Tibial nerve (tissue), 4 donors: ENCODE measurements at places on chromosomes 7 and 10. TPM values are rescaled to one million over a fixed set of nuclear protein-coding genes. Genes with fewer than 3 reads are reported as not detected.
A peak's percentile ranks its signal among the peaks of the same experiment; 100 is the strongest.

GRCh38 chr7:35036361-35037171, 719 bp downstream of the DPY19L1 start:
- peak overlapping the region; percentile 38 for H3K4me3 ChIP-seq
- H3K4me1 ChIP-seq = peaks cover 26% of the 10 kb centered on the region
- peak; percentile 20 for DNase-seq
- H3K36me3 ChIP-seq = no peaks in the 10 kb centered on the region
- no peaks in the 10 kb centered on the region for H3K27me3 ChIP-seq

DNA sequence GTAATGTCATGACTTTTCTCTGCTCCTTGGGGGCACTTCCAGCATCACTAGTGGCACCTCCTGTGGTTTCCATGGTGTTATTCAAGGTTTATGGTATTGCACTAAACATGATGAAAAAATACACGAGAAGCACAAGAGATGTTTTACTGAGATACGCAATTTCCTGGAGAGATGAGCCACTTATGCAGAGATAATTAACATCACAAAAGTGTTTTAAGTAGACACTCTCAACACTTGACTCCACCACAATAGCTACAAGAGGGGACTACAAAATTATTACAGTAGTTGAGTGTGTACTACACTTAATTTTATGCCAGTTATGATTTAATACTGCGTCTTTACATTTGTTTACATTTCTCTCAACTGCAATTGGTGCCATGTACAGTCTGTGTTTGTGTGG, 906.7 kb downstream of the DNAJB9 start:
- H3K4me3 ChIP-seq = no peak overlapping the region
- H3K4me1 ChIP-seq = no peaks in the 10 kb centered on the region
- H3K27ac ChIP-seq = no peak overlapping the region
- no peak for DNase-seq
- no peaks in the 10 kb centered on the region for H3K27me3 ChIP-seq
- no peaks in the 10 kb centered on the region for H3K36me3 ChIP-seq

DNA sequence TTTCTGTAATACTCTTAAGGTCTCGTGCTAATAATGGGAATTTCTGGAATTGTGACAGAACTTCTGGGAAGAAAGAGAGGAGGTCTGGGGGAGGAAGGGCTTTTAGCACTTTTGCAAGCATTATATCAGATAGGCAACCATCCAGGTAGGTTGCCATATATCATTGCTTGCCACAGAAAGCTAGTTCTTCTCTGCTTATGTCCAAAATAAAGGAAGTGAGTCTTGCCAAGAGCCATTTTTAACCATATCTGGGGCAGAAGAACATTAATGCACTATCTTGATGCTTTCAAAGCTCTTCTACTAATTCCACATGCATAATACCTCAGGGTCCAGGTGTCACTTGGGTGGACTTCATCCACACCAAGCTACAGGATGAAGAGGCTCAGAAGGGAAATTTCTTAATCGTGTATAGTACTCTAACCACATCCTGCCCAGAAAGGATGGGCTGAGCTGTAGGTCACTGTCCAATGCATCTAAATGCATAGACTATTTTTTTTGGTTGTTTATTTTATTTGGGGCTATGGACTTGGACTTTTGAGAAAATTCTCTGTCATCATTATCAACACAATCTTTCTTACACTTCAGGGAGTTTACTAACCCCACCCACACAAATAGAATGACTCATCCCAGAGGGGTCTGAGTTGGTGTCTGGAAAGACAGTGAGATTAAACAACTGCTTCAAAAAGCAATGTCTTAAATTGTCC, 68.9 kb upstream of the ADO start:
- H3K36me3 ChIP-seq = no peaks in the 10 kb centered on the region
- no peak overlapping the region for H3K4me3 ChIP-seq
- DNase-seq = no peak
- no peak overlapping the region for H3K27ac ChIP-seq

Gene TMEM270
- not detected for total RNA-seq

DNA sequence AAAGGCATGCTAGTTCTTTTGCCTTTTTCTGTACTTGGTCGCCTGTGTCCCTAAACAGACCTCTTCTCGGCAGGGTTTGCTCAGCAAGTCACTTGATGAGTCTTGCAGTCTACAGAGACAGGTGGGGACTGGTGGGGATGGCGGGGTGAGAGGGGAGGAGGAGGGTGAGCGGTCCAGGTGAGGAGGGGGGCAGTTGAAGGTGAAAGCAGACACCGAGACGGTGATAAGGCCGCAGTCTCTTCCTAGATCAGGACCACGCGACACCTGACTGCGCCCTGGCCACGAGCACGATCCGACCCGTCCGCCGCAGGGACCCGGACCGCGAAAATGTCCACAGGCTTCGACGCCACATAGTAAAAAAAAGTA, 566 bp downstream of the ASNS start:
- peak overlapping the region; percentile 85 for H3K27ac ChIP-seq
- peaks cover 17% of the 10 kb centered on the region for H3K4me1 ChIP-seq
- peak overlapping the region; percentile 59 for H3K4me3 ChIP-seq
